ENCODE measurements at places on chromosomes 13 and 19.

- no peak for DNase-seq
Observed at GRCh38 chr13:50761406-50761805, 82.1 kb downstream of the DLEU7 start.

GRCh38 chr13:77360032-77360685 lies 33.3 kb upstream of the MYCBP2 start:
- no peak for DNase-seq

DNA sequence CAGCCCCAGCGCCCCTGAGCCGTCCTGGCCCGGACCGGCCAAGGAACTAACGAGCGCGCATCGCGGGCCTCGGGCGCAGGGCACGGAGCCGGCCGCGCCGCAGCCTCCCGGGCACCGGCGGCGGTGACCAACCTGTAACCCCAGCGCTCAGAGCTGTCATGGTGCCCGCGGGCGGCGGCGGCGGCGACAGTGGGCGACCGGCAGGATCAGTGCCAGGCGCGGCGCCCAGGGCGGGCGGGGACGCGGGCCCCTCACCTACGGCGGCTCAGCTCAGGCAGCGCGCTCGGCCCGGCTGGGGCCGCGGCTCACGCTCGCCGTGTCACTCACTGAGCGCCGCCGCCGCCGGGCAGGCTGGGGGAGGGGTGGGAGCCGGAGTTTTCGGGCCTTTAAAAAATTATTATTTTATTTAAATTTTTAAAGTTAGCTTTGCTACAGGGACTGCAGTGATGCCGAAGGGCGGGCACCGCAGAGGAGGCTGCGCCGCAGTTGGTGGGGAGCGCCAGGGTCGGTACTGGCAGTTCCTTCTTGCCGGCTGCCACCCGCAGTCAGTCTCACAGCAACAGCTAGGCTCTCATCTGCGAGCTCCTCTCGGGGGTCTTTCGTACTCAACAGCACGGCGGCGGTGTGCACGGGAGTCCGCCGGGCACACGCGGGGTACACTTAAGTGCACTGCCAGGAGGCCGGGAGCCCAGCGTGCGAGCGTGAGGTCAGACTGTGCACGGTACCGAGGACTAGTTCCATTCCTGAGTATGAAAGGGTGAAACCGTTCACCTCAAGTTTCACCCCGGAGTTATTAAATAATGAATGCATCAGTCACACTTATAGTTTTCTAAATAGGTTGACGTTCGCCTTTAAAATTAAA lies at the start of gene NALCN:
TSS of gene NALCN (minus strand) at position 328 of the 862 bp plus-strand sequence. CDS start 17,382 bp downstream, outside the sequence.
- no peak for DNase-seq

- no peak for DNase-seq
Observed at GRCh38 chr19:50460161-50460765, 16.0 kb upstream of the EMC10 start.

GRCh38 chr13:27001705-27002104 lies 169.9 kb downstream of the USP12 start:
- DNase-seq, result no peak

GRCh38 chr13:25733001-25733491 lies 318.8 kb downstream of the SHISA2 start:
- DNase-seq, result no peak

- no peak for DNase-seq
Observed at GRCh38 chr13:35256459-35257148, 219.9 kb downstream of the MAB21L1 start.

DNA sequence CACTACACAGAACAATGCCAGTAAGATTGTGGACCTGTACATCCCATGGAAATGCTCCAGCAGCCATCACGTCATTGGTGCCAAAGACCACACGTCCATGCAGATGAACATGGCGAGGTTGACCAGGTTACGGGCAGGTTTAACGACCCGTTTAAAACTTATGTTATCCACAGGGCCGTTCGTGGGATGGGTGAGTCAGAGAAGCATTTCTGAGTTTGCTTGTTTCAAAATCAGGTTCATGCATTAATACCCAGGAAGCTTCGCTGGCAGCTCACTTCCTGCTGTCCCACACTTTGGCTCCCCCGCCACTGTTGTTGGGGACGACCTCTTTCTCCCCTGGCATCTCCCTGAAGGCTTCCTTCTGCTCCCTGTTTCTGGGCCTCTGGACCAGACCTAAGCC lies 194.1 kb downstream of the USP12 start:
- DNase-seq, result no peak

DNA sequence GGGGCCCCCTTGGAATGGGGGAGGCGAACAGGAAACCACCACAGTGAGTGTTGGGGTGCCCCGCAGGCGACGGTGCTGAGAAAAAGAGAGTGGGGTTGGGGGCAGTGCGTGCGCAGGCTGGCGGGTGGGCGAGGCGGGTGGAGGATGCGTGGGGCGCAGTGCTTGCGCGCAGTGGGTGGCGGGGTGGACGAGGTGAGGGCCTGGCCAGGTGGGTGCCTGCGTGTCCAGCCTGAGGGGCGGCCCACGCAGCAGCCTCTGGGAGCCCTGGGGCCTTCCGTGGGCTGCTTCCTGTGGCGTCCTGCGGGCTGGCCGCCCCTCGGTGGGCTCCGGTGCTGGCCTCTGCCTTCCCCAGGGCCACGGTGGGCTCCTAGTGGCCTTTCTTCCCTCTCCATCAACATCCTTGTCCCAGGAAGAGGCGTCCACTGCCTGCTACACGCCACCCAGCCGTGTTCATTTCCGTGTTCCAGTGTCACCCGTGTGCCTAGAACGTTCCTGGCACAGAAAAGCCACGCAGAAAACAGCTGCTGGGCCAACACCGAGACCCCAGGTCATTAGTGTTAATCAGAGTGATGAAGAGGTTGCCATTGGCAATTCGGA lies 7.1 kb downstream of the ATP11A start:
- no peak for DNase-seq

DNA sequence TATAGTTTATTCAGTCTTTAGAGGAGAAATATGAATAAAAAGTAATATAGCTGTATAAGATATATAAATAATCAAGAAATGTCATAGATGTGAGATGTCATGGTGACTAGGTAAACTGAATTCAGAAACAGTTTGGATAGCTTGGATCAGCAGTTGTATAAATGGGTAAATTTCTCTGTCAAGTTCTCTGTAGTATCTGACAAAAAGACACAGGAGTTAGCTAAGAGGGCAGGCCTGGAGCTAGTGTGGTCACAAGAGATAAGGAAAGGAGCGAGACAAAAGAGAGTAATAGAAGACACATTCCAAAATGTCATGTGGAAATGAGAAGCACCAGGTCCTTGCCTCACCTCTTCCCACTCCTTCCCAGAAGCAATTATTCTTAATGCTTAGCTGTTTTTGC lies 349.0 kb downstream of the LMO7 start:
- DNase-seq, result no peak

GRCh38 chr13:77515785-77516184 lies 19.7 kb upstream of the SCEL start:
- no peak for DNase-seq

GRCh38 chr13:110723598-110723997 lies 10.1 kb downstream of the ING1 start:
- no peak for DNase-seq

GRCh38 chr13:31962731-31963370 lies 68.7 kb upstream of the FRY start:
- no peak for DNase-seq

- no peak for DNase-seq
Observed at GRCh38 chr13:50613356-50613831, 230.1 kb downstream of the DLEU7 start.

DNA sequence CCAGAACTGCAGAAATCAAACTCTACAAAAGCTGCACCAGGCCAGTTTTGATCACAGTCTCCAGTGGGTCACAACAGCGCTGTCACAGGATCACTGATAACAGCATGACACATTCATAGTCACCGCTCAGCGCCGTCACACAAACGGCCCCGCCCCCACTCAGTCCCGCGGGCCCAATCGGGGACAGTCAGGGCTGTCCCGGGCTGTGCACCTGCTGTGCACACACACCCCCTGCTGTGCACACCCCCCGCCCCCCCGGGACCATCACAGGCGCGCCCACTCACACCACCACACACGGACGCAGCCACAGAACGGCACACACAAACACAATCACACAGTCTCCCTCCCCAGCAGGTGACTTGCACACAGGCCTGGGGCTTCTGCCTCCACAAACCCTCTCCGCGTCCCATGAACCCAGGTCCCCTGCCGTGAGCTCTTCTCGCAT lies 435 bp upstream of the ZNF382 start:
- peak; percentile 82 for DNase-seq

DNA sequence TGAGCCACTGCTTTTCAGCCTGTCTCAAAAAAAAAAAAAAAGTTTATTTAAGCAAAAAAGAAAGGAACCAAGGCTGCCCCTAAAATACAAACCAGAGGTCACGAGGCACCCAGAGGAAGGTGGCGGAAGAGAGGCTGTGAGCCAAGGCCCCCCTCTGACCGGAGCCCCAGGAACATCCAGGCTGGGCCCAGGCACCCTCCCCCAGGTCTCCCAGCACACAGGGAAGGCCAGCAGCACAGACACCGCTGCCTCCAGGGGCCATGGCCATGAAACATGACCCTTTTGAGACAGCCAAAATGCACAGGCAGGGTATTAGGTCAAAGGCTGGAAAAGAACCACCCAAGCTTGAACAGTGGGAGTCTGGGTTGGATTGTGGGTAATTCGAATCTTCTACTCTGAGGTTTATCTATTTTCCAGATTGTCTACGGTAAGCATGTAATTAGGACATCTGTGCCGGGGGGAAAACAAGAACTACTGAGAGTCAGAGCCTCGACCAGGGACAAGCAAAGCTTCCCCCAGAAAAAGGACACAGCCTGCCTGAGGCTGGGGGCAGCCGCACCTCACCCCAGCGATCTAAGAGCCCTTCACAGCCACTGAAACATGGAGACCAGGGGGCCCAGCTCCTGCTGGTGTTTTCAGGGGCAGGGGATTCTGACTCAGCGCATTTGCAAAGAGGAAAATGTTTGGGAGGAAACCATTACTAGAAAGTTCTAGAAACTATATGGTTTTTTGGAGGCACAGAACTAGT lies 8.4 kb downstream of the PEX11G start:
- DNase-seq, result no peak
